ENCODE measurements at places on chromosomes 7 and 10. TPM values are rescaled to one million over a fixed set of nuclear protein-coding genes. Genes with fewer than 3 reads are reported as not detected.

H2BK1 gene
- total RNA-seq, result not detected

C10orf105 gene
- not detected for total RNA-seq

AKR1E2 gene
- 7.7 TPM for total RNA-seq

NXPH1 gene
- total RNA-seq, result not detected

EN2 gene
- total RNA-seq, result not detected

ITIH2 gene
- not detected for total RNA-seq

GIMAP6 gene
- not detected for total RNA-seq

DNA sequence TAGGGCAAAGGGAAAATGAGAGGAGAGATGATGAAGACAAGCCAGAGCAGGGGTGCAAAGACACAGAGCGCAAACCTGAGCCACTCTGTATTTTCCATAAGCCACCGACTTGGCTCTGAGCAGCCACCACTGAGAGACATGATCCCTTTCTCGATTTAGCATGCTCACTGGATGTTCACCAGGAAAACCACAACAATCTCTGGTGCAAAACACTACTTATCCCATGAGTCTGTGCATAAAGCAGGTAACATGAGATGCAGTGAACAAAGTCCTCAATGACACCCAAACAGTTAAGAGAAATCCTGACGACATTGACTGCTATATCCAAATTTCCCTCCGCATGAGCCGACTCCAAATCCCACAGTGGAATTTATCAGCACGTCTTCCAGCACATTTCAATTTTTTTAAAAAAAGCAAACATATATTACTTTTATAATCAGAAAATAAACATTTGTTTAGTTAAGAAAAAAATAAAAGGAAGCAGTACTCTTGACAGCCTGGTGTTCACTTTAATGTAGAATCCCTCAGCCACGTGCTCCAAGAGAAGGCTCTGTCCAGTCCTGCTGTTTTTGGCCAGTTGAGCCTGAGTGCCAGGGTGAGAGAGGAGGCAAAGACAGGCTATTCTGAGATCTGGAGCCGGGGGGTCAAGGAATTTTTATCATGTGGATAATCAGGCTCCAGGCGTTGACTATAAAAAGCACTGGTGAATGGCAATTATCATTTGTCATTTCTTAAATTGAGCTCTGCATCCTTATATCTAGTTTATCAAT is 238.4 kb downstream of the KCNMA1 start:
- DNase-seq, result no peak

GRCh38 chr10:63375859-63376258 is 89.9 kb downstream of the JMJD1C start:
- peak; percentile 71 for DNase-seq

DNA sequence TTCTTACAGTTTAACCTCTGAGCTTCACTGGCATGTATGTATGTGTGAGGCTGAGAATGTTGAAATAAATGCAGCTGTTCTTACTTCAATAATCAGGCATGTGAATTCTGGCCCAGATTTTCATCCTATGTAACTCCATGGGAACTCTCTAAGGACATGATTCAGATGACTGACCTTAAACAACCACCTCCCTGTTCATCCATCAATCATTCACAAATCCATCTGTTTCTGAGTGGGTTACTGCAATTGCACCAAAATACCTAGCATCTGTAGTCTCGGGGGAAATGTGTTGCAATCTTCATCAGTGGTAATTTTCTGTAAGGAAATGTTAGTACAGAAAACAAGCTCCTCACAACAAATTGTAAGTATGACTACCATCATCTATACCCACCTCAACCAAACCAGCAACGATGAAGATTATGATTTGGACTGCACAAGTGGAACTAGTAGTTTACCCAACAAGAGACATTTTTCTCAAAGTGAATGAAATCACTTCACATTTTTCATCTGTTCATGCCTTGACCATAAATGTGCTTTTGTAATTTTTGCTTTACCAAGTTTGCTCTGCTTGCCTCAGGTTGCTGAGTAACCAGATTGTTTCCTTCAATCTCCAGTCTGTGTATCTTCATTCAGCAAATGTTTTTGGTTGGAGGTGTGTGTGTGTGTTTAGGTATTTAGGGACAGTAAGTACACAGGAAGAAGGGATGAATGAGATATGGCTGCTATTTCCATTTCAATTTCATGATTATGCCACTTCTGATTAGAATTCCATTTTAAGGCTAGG is 65.7 kb upstream of the FZD8 start:
- DNase-seq, result no peak

- no peak for DNase-seq
Measured at GRCh38 chr7:149286811-149287400, 24.9 kb downstream of the ZNF783 start.

DNA sequence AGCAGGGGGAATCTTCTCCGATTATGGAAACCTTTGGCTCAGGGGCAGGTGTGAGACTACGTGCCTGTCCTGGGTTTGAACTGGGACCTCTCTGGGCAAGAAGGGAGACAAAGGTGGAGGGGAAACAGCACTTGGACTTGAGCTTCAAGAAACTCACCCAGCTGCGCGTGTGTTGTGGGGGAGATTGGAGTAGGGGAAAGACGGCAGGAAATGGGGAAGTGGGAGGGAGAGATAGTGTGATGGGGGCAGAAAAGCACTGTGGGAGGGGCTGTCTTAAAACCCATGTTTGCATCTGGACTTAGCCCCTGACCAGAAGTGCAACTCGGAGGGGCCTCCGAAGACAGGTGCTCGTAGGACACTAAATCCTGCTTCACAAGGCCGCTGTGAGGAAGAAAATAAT is 107.0 kb downstream of the HIP1 start:
- no peak for DNase-seq

DNA sequence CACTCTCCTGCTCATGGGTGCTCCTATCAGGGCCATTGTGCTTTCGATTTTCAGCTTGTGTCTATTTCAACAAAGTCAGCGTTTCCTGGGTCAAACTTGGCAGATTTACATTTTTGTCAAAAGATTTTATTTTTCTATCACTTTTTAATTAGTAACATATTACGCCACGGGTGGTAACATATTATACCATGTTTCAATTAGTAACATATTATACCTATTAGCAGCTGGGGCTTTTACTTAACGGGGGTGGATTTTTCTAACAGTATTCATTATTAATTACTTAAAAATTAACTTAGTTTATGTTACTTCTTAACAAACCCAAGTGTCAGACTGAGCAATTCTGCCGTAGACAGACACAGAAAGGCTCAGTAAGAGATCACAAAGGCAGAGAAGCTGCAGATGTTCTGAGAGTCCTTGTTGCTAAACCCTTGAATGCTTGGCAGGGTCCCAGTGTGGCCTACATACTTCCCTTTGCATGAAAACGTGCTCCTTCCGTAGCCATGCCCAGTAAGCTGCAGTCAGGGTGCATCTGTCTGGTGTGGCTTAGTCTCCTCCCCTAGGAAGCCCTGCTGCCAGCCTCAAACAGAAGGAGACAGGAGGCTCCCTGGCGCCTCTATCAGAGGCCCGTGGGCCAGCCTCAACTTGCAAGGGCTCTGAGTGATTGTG is 263.1 kb upstream of the CXCL12 start:
- peak; percentile 45 for DNase-seq

- DNase-seq, result no peak
Measured at GRCh38 chr10:132676193-132676891, 109.6 kb downstream of the NKX6-2 start.

DNA sequence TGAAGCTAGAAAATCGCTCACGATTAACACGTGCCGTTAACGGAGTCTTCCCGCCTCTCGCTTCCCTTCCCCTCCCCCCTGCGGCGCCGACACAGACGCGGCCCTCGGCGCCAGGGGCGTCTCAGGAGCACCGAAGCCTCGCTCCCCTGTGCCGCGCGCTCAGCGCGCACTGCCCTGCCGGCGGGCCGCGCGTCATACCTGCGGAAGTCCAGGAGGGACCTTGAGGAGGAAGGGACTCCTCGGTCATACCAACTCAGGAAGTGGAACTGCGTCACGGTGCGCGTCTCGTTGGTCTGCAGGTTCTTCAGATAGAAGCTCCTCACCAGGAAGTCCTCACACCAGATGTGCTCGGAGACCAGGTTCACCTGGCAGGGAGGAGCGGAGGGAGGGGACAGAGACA is 239.6 kb downstream of the DNAJB6 start:
- DNase-seq, result no peak

DNA sequence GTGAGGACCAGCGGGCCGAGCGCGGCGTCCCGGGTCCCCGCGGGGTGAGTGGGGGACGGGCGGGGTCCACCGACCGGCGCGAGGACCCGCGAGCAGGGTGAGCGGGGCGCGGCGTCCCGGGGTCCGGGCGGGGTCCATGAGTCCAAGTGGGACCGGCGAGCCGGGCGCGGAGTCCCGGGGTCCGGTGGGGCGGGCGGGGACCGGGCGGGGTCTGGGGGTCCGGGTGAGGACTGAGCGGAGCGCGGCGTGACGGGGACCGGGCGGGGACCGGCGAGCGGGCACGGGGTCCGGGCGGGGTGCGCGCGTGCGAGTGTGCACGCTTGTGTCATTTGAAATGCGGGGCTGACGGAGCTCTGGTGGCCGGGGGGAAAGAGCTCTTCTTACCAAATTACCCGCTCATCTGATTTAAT is 765 bp downstream of the CELF2 start:
- no peak for DNase-seq

DNA sequence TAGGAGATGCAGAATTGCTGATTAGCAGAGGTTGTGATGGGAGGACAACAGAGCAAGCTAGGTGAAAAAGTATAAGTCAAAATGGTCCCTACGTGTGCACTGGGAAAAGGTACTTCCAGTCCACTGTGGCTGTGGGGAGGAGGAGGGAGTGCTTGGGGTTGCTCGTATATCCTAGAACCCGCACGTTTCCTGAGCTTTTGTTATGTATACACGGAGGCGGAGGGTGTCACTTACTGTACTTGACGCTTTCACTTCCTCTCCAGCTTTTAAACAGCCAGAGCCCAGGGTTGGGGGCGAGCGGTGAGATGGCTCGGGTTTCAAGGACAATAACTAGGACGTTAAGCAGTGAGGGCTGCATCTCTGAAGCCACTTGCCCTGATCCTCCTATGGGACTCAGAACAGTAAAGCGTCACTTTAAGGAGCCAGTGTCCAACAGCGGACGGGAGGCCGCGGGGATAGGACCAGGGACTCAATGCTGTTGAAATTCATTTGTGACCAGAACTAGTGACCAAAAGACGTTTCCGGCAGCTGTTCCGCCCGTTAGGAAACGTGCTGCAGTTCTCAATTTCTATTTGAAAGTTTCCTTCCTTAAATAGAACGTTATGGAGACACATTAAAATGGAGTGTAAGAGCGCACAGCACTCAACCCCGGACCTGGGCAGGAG is 985 bp upstream of the ETV1 start:
- peak; percentile 61 for DNase-seq

DNA sequence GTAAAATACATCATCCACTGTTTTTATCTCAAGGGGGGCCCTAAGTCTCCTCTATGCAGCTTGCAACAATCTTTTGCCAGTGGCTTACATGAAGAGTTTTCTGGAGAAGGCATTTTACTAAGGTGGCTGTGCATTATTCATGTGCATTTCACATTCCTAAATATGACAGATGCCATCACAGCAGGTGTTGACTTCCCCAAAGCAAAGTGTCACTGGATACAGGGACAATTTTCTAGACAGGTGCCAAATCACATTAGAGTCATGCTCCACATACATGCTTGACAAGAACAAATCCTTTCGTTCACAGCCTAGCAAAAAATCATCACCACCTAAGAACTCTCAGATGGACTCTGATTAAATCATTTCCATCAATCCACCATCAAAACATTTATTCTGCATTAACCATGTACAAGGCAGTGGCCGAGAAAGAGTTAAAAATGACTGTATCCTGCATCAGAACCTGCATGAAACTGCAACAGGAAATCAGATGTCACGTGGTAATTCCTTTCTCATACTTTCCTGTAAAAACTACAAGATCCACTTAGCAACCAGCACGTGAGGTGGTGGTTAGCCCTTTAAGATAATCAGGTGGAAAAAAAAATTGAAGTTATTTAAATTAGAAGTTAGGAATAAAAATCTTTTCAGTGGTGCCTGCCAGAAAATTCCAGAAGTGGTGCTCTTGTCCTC is 88.2 kb upstream of the AFAP1L2 start:
- no peak for DNase-seq

DNA sequence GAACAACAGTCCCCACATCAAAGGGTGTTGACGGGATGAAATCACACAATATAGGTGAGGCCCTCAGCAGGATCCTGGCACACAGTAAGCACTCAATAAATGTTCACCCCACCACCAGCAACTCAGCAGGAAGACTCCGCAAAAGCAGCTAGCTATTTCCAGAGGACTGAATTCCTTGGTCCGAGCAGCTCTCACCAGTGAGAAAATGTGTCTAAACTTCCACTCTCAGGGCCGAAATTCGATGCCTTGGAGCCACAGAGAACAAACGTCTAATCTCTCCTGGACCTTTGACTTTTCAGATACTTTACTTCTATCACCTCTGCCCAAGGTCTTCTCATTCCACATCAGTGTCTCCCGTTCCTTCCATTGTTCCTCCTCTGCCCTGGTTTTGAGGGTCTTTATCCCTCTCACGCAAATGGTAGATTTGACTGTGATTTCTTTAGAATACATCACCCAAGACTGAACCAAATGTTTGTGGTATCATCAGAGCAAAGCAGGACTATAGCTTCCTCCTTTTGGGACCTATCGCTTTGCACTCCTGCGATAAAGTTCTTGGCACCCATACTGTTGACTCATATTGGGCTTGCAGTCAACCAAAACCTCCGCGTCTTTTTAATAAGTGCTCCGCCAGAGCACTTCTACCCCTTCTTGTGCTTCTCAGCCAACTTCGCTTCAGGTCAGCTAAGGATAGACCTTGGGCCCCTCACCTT is 903 bp upstream of the NT5C2 start:
- no peak for DNase-seq

DNA sequence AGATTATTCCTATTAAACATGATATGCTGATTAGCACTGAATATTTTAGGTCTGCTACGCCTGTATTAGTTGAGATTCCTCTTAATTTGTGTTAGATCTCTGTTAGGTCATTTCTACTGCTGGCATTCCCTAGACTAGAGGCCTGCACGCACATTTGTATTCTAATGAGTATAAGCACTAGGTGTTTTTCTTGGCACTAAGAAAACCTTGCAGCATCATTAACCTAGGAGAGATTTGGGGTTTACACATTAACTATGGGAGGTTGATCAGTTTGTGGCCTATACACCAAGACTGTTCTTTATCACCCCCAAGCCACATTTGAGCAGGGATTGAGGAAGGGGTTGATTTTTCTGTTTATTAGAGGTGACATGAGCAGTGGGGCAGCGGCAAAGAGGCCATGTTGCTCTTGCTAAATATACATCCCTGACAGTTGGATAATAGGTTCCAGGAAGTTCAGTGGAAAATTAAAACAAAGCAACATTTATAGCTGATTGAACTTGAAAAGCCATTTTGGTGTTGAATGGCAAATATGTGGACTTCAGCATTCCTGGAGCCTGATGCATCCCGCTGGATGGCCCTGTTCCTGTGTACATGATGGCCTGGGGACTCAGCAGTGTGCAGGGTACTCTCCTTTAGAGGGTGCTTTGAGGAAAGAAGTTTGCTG is 65.2 kb downstream of the GBF1 start:
- peak; percentile 39 for DNase-seq

GRCh38 chr10:3500408-3500856 is 284.6 kb downstream of the KLF6 start:
- DNase-seq, result peak; percentile 91
